ENCODE measurements at places on chromosomes 2 and 18.

- H3K4me3 ChIP-seq: no peak overlapping the region
- H3K36me3 ChIP-seq: no peaks in the 10 kb centered on the region
- H3K4me1 ChIP-seq: peaks cover 5% of the 10 kb centered on the region
- H3K27ac ChIP-seq: no peak overlapping the region
- H3K27me3 ChIP-seq: no peaks in the 10 kb centered on the region
- DNase-seq: no peak
These were observed 745.0 kb upstream of the ACVR2A start for GRCh38 chr2:147099845-147100244.

DNA sequence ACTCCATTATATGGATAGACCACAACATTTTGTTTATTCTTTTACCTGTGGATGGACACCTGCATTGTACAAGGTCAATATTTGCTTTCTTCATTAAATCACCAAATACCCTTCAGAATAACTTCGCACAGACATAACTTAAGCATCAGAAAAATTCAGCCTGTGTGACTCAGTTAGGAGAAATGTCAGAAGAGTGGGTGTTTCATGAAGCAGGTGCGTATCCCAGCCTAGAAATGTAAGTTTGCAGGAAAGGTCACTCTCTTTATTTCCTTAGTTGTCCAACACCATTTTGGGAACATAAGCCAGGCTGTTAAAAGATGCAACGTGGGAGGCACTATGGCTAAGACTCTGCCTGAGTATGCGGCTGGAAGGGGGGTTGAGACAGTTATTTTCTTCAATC is 48.6 kb upstream of the FHL2 start:
- DNase-seq: no peak
- H3K4me1 ChIP-seq: no peaks in the 10 kb centered on the region
- H3K27ac ChIP-seq: no peak overlapping the region
- no peak overlapping the region for H3K4me3 ChIP-seq
- no peaks in the 10 kb centered on the region for H3K27me3 ChIP-seq

GRCh38 chr2:56195563-56195962 is 11.8 kb downstream of the CCDC85A start:
- no peaks in the 10 kb centered on the region for H3K27me3 ChIP-seq
- H3K4me1 ChIP-seq: no peaks in the 10 kb centered on the region
- no peak overlapping the region for H3K27ac ChIP-seq
- DNase-seq: no peak

- H3K4me3 ChIP-seq: no peak overlapping the region
- no peak for DNase-seq
- no peaks in the 10 kb centered on the region for H3K36me3 ChIP-seq
- H3K27me3 ChIP-seq: no peaks in the 10 kb centered on the region
- H3K27ac ChIP-seq: no peak overlapping the region
- peaks cover 6% of the 10 kb centered on the region for H3K4me1 ChIP-seq
These were observed 38.1 kb upstream of the SLC3A1 start for GRCh38 chr2:44237221-44237620.

DNA sequence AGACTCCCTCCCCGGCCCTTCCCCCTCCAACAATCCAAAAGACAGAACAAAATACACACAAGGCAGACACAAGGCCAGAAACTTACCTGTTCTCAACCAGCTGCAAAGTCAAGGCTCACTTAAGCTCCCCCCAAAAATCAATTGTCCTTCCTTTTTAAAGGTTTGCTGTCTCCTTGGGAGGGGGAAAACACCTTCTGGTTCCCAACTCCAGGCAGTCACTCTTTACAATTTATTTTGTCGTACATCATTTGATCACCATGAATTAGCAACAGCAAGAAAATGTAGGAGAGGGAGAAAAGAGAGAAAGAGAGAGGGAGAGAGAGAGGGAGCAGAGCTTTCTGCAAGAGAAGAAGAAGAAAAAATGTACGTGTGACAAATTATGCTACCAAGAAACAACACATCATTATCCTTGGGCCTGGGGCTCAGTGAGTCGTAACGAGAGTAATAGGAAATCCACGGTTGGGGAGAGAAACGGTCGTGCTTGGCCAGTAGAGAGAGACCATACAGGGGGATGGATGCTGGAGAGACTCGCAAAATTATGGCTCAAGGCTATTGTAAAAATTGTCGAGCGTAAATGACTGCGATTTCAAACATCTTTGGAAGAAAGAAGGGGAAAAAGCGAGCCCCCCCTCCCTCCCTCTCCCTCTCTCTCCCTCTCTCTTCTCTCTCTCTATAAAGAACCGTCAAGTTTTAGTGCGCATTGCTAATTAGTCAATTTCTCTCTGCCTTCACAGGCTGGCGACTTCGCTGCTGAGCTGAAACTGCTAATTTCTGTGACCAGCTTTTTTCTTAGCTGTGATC is at the start of gene KLHL14:
TSS of gene KLHL14 (minus strand) at position 443 of the 801 bp plus-strand sequence. CDS start 2,432 bp downstream, outside the sequence.
- H3K4me1 ChIP-seq: no peaks in the 10 kb centered on the region
- H3K27me3 ChIP-seq: no peaks in the 10 kb centered on the region
- DNase-seq: no peak

GRCh38 chr2:36858551-36859365 is 107.6 kb downstream of the STRN start:
- no peaks in the 10 kb centered on the region for H3K4me1 ChIP-seq
- no peak overlapping the region for H3K4me3 ChIP-seq
- H3K27me3 ChIP-seq: no peaks in the 10 kb centered on the region

GRCh38 chr2:96669539-96670215 is 27.1 kb downstream of the FER1L5 start:
- H3K4me1 ChIP-seq: peaks cover 4% of the 10 kb centered on the region
- no peak overlapping the region for H3K4me3 ChIP-seq
- no peaks in the 10 kb centered on the region for H3K27me3 ChIP-seq
- H3K36me3 ChIP-seq: no peaks in the 10 kb centered on the region
- DNase-seq: peak; percentile 21
- no peak overlapping the region for H3K27ac ChIP-seq

DNA sequence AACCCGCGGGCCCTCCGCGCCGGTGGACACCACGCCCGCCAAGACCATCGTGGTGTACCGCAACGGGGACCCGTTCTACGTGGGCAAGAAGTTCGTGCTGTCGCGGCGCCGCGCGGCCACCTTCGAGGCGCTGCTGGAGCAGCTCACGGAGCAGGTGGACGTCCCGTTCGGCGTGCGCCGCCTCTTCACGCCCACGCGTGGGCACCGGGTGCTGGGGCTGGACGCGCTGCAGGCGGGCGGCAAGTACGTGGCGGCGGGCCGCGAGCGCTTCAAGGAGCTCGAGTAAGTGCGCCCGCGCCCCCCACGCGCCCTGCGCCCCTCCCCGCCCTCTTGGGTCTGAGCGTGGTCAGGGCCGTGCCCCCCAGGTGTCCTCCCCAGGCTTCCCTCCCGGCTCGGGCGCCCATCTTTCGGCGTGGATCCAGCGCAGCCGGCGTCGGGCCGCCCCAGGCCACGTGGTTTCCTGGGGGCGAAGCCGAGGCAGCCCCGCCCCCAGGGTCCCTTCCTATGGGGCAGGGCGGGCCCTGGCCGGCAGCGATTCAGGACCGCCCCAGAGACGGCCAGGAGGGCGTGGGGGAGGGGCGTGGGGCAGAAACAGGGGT is 481 bp downstream of the DCDC2C start:
- H3K27me3 ChIP-seq: no peaks in the 10 kb centered on the region
- peak; percentile 63 for DNase-seq
- no peaks in the 10 kb centered on the region for H3K4me1 ChIP-seq
- no peak overlapping the region for H3K4me3 ChIP-seq
- H3K27ac ChIP-seq: no peak overlapping the region

DNA sequence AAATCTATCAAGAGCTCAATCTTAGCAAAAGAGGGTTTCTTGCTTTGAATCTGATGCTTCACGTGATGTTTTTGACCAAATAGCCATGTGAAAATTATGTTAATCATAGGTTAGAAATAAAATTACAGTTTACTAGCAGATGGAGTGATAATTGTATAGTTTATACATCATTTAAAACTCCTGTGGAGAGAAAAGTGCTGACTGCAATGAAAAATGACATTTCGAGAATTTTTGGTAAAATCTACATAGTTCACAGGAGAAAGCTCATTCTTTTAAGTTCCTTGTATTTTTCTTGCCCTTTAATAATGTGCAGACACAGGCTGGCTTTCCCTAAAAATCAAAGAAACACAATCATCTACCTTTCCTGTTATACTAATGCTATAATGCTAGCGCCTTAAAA is 33.2 kb downstream of the RBKS start:
- no peak overlapping the region for H3K4me3 ChIP-seq
- H3K27me3 ChIP-seq: no peaks in the 10 kb centered on the region
- H3K4me1 ChIP-seq: peaks cover 7% of the 10 kb centered on the region

- H3K36me3 ChIP-seq: no peaks in the 10 kb centered on the region
- H3K4me1 ChIP-seq: no peaks in the 10 kb centered on the region
- no peak for DNase-seq
- no peak overlapping the region for H3K27ac ChIP-seq
These were observed 461.9 kb downstream of the PTPRM start for GRCh38 chr18:8029061-8029460.

GRCh38 chr2:30421604-30422443 is 25.2 kb upstream of the LCLAT1 start:
- H3K4me3 ChIP-seq: no peak overlapping the region
- no peaks in the 10 kb centered on the region for H3K4me1 ChIP-seq
- H3K36me3 ChIP-seq: no peaks in the 10 kb centered on the region

DNA sequence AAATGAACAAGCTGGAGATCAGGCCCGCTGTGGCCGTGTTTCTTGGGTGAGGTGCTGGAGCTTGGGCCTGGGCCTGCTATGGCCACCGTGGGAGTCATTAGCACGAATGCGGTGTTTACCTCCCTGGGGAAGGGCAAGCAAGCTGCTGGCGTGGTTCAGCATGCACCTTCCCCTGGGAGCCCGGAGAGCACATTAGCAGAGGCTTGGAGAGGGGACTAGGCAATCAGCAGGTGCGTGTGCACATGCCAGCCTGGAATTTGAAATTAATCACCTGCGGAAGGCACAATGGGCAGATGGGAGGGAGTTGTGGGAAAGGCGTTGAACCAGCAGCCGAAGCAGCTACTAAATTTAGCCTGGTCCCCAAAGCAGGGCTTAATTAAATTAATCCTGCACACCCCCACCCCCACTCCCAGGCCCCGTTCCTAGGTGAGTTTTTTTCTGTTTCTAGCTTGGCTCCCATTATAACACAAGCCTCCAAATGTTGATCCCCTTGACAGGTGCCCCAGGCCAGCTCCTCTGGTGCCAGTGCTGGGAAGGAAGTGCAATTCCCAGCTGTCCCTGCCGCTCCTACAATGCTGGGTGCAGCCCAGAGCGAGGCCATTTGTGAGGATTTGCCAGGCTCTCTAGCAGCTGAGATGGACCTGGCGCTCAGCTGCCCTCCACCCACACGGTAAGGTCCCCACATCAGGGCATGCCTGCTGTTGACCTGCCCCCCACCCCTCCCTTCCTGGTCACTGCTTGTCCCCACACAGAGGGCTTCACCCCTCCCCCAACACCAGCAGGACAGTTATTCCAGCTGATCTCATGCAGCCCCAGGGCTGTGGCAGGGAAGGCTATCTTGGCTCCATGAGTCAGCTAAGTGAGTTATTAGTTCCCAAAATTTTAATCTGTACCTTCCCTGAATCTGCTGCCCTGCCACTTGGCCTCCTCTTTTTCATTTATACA is 115.0 kb downstream of the ZBTB7C start:
- H3K27ac ChIP-seq: peak overlapping the region; percentile 36
- no peaks in the 10 kb centered on the region for H3K27me3 ChIP-seq
- DNase-seq: peak; percentile 44

DNA sequence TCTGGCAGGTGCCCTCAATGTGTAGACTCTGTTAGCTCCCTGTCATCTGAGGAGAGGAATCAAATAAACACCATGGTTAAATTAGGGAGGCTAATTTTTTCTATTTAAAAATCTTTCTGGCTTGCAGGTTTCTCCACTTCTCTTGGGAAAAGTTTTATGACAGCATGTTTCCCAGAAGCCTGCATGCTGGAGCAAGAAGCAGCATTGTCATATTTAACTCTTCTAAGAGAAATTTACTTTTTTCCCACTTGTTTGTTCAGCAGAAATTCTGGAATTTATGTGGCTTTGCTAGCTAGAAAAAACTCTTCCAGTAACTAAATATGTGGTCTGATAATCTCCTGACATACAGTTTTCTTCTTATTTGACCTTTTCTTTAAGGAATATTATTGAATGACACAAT is 230.5 kb downstream of the PARD3B start:
- no peak for DNase-seq
- H3K27ac ChIP-seq: no peak overlapping the region
- H3K27me3 ChIP-seq: no peaks in the 10 kb centered on the region
- no peak overlapping the region for H3K4me3 ChIP-seq
- no peaks in the 10 kb centered on the region for H3K36me3 ChIP-seq

- H3K36me3 ChIP-seq: no peaks in the 10 kb centered on the region
- DNase-seq: no peak
- H3K27me3 ChIP-seq: no peaks in the 10 kb centered on the region
- peaks cover 2% of the 10 kb centered on the region for H3K4me1 ChIP-seq
- H3K27ac ChIP-seq: no peak overlapping the region
These were observed 295.3 kb upstream of the EPAS1 start for GRCh38 chr2:46001741-46002506.

DNA sequence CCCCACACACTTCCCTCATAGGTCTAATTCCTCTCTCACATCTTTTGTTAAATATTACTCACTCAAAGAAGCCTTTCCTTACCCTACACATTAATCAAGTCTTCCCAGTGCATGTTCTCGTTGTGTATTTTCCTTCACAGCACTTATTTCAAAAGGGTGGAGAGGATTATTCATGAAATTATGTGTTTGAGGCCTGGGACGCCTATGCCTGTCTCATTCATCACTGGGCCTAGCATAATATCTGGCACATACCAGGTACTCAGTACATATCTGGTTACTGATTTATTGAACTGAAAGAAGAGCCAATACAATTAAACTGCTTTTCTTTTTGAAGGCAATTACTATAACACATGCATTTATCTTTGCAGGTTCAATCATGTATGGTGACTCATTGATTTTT is 15.1 kb upstream of the MALL start:
- H3K36me3 ChIP-seq: no peaks in the 10 kb centered on the region
- no peak overlapping the region for H3K27ac ChIP-seq
- DNase-seq: no peak
- no peak overlapping the region for H3K4me3 ChIP-seq
- no peaks in the 10 kb centered on the region for H3K4me1 ChIP-seq

DNA sequence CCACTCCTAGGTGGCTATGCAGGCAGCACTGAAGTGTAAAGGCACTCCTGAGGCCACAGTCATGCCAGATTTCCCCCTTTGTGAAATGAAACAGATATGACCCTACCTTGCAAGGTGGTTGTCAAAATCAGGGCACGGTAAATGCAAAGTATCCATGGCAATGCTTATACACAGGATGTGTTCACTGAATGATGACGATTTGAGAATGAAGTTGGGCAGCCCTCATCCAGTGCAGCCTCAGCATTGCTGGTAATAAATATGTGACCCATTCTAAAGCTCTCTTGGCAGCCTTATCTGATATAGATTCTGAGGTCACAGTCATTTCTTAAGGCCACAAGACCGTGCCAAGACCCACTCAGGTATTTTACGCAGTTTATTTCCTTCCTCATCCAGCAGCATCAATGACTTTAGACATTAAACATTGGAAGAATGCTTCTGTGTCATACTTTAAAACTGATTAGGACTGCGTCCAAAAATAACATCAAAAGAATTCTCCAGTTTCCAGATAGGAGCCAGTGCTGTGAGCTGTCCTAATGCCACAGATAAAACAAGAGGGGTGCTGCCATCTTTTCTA is 125.5 kb upstream of the SERTAD2 start:
- H3K27ac ChIP-seq: no peak overlapping the region
- H3K4me1 ChIP-seq: no peaks in the 10 kb centered on the region
- H3K27me3 ChIP-seq: no peaks in the 10 kb centered on the region
- H3K36me3 ChIP-seq: no peaks in the 10 kb centered on the region

GRCh38 chr18:46148810-46149209 is 44.6 kb downstream of the HAUS1 start:
- H3K27me3 ChIP-seq: no peaks in the 10 kb centered on the region
- H3K27ac ChIP-seq: no peak overlapping the region
- H3K4me3 ChIP-seq: no peak overlapping the region
- DNase-seq: no peak
- H3K4me1 ChIP-seq: no peaks in the 10 kb centered on the region
- H3K36me3 ChIP-seq: no peaks in the 10 kb centered on the region

Data from pancreas (tissue), 10 donors.